ENCODE measurements at places on chromosomes 6 and 20.
A peak's percentile ranks its signal among the peaks of the same experiment; 100 is the strongest.

DNA sequence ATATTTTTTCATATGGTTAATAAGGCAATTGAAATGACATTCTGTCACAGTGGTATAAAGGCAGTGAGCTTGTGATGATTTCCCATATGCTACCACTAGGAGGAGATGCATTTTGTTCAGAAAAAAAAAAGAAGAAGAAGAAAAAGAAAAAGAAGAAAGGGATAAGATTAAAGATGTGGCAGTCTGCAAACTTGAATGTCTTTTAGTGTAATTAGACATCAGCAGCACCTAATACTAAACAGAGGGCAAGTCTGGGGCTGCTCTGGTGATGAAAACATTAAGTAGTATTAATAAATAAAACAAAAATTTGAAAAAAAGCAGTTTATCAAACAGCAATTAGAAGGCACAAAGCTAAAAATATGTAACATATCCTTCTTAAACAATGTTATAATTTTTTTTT is 95.4 kb upstream of the DEFB112 start:
- H3K27me3 ChIP-seq, result no peaks in the 10 kb centered on the region
- H3K4me1 ChIP-seq, result no peaks in the 10 kb centered on the region
- no peak overlapping the region for H3K27ac ChIP-seq
- no peak overlapping the region for H3K4me3 ChIP-seq

DNA sequence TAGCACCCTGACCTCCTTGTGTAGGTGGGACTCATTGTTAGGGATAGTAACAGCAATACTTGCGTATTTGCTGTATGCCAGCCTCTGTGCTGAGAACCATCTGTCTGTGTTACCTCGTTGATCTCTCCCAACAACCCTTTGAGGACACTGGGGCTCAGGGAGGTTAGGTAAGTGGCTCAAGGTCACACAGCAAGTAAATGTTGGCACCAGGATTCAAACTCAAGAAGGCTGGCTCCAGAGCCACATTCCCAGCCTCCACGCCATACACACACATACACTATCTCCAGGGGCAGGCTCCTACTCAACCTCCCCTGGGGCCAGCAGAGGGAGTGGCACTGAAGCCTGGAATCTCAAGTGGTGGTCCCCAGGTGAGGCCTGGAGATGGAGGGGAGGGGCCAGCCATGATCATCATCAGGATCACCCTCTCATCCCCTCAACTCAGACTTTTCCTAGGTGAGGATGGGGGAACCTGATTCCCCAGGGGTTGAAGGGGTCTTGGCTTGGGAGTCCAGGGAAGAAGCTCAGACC is 109.4 kb downstream of the DLGAP4 start:
- H3K27me3 ChIP-seq, result no peaks in the 10 kb centered on the region
- H3K36me3 ChIP-seq, result no peaks in the 10 kb centered on the region
- no peaks in the 10 kb centered on the region for H3K4me1 ChIP-seq
- no peak overlapping the region for H3K27ac ChIP-seq

- no peaks in the 10 kb centered on the region for H3K27me3 ChIP-seq
- peak overlapping the region; percentile 32 for H3K27ac ChIP-seq
- no peak overlapping the region for H3K4me3 ChIP-seq
- DNase-seq, result no peak
- no peaks in the 10 kb centered on the region for H3K36me3 ChIP-seq
These were observed 3.0 kb downstream of the ANKRD66 start for GRCh38 chr6:46749731-46750130.

- H3K27me3 ChIP-seq, result no peaks in the 10 kb centered on the region
- no peaks in the 10 kb centered on the region for H3K36me3 ChIP-seq
- no peaks in the 10 kb centered on the region for H3K4me1 ChIP-seq
- H3K4me3 ChIP-seq, result no peak overlapping the region
- H3K27ac ChIP-seq, result no peak overlapping the region
These were observed 12.1 kb upstream of the PDYN start for GRCh38 chr20:2005831-2006426.

GRCh38 chr20:44540834-44541233 is 19.0 kb upstream of the SERINC3 start:
- H3K27ac ChIP-seq, result no peak overlapping the region
- H3K36me3 ChIP-seq, result no peaks in the 10 kb centered on the region
- no peak overlapping the region for H3K4me3 ChIP-seq

GRCh38 chr20:50577175-50578018 is 67.2 kb downstream of the PTPN1 start:
- no peak for DNase-seq
- H3K4me1 ChIP-seq, result no peaks in the 10 kb centered on the region
- peaks cover 11% of the 10 kb centered on the region for H3K36me3 ChIP-seq
- H3K27me3 ChIP-seq, result no peaks in the 10 kb centered on the region
- no peak overlapping the region for H3K27ac ChIP-seq

DNA sequence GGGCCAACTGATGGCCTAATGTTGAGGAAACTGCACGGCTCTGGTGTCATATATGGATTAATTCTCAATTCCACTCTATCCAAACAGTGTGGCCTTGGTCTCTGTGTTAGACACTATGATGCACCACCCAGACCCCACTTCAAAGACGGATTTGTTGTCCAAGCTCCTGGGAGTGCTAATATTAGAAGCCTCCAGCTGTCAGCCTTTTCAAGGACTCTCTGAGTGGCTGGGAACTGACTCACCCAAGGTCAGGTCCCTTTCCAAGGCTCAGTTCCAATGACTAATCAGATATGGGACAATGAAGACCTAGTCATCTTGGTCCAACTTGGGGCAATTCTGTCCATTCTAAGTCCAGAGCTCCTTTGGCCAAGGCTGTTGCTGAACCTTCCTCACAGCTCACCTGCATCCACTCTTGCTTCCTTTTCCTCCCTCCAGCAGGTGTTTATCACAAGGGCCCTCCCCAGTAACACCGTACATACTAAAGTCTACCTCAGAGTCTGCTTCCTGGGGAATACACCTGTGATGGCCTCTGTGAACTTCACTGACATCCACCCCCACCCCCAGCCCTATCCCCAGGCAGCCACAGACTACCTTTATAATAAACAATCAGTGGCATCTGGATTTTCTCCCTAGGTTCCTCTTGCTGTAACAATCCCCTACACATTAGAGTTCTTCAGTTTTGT is 7.2 kb upstream of the IL20RA start:
- no peaks in the 10 kb centered on the region for H3K36me3 ChIP-seq
- DNase-seq, result no peak
- H3K27me3 ChIP-seq, result no peaks in the 10 kb centered on the region
- H3K4me3 ChIP-seq, result no peak overlapping the region
- no peaks in the 10 kb centered on the region for H3K4me1 ChIP-seq

- no peak for DNase-seq
- peaks cover 8% of the 10 kb centered on the region for H3K4me1 ChIP-seq
- no peaks in the 10 kb centered on the region for H3K36me3 ChIP-seq
These were observed 3.5 kb upstream of the RAMACL start for GRCh38 chr6:166589786-166590574.

GRCh38 chr20:56896447-56896846 is 267.3 kb downstream of the TFAP2C start:
- DNase-seq, result no peak
- no peak overlapping the region for H3K27ac ChIP-seq
- no peak overlapping the region for H3K4me3 ChIP-seq
- H3K4me1 ChIP-seq, result peaks cover 6% of the 10 kb centered on the region
- H3K36me3 ChIP-seq, result no peaks in the 10 kb centered on the region
- no peaks in the 10 kb centered on the region for H3K27me3 ChIP-seq

DNA sequence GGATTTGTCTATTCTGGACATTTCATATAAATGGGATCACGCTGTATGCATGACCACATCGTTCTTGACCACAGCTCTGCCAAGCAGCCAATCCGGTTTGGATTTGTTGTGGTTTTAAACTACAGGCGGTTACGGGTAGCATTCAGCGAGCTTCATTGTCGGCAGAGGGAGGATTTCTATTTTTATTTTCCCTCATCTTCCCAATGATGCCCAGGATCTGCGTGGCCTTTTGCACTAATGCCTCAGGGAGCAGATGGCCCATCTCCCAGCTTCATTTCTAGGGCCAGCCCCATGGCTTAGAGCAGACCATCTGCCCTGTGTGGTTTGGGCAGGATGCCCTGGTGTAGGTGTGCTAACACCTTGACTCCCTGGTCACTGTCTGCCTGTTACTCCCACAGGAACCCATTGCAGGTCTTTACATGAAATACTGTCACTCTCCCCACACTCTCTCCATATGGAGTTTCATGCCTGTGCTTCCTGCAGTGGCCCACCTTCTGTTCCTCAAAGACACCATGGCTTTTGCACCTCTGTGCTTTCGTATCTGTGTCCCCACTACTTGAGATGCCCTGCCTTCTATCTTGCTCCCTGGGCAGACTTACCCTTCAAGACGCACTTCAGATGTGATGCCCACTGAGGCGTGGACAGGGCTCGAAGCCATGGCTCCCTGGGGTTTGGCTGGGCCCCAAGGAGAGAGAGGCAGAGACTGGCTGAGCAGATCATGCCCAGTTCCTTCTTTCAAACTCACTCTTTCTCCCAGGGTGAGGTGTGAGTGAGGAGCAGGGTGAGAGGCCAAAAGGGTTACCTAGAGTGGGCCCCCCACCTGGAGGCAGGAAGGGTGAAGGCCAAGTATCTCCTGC is 26.0 kb downstream of the SDCBP2 start:
- no peak overlapping the region for H3K4me3 ChIP-seq
- no peaks in the 10 kb centered on the region for H3K36me3 ChIP-seq
- H3K4me1 ChIP-seq, result no peaks in the 10 kb centered on the region
- DNase-seq, result no peak
- H3K27me3 ChIP-seq, result no peaks in the 10 kb centered on the region
- no peak overlapping the region for H3K27ac ChIP-seq

GRCh38 chr6:157358287-157358686 is 22.7 kb upstream of the ZDHHC14 start:
- H3K36me3 ChIP-seq, result no peaks in the 10 kb centered on the region
- no peak overlapping the region for H3K4me3 ChIP-seq
- H3K27me3 ChIP-seq, result no peaks in the 10 kb centered on the region
- H3K27ac ChIP-seq, result no peak overlapping the region
- no peak for DNase-seq

DNA sequence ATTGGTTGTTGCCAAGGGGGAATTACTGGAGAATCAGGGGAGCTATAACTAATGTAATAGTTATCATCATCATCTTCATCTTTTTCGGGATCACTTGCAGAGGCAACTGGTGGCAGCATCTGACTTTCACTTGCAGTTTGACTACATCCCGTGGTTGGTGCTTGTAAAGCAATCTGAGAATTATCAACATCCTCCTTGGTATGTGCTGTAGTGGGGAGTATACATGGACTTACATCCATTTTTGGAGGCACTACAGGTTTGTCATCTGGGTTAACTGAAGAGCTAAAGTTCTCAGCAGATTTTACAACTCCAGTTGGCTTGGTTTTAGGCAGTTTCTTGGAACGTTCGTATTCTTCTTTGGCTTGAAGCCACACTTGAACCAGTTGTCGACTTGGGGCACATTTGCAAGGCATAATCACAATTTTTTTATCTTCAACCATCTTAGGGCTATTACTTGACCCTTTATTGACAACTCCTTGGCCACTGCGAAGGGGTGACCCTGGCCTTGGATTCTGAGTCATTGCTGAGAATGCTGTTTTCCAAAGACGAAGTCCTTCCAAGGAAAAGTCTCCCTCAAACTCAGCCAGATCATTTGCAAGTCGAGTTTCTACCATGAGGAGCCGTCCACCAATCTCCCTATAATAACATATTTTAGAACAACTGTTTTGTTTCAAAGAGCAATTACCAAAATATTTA is 115.5 kb downstream of the REV3L start:
- no peak overlapping the region for H3K4me3 ChIP-seq
- no peaks in the 10 kb centered on the region for H3K4me1 ChIP-seq
- H3K36me3 ChIP-seq, result no peaks in the 10 kb centered on the region
- no peak for DNase-seq
- no peaks in the 10 kb centered on the region for H3K27me3 ChIP-seq

GRCh38 chr20:49668181-49668877 is 45.3 kb downstream of the B4GALT5 start:
- no peak for DNase-seq
- no peak overlapping the region for H3K4me3 ChIP-seq
- H3K27me3 ChIP-seq, result no peaks in the 10 kb centered on the region
- H3K36me3 ChIP-seq, result no peaks in the 10 kb centered on the region

DNA sequence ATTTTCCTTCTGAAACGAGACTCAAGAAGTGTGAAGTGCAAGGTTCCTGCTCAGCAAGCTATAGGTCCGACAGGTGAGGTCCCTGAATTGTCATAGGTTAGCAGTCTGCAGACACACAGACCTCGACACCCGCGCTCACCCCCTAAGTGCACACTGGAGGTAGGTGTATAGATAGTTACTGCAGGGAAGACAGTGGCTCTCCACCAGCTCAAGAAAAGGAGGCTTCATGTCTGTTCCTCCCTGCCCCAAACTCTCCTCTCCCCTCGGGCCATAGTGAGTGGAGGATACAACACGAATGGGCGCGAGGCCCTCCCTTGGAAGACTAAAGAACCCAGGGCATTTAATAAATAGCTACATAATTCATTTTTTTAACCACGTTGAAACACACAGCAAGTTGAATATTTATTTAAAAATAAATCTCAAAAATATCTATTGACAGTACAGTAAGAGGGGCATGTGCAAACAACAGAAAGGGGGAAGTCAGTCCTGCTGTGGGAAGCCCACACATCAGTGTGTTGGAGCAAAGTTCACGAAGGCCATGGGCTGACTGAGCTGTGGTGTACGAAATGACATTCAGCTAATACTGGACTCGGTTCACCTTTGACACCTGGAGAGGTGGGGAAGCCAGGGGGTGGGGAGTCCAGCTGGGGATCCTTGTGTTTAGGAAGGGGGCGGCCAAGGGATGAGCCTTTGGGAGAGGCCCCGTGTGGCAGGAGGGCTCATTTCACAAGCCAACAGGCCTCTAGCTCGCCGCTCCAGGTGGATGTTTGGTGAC is 10.7 kb downstream of the SPATA2 start:
- no peak for DNase-seq
- H3K36me3 ChIP-seq, result peaks cover 29% of the 10 kb centered on the region
- H3K4me3 ChIP-seq, result no peak overlapping the region
- H3K27ac ChIP-seq, result no peak overlapping the region

GRCh38 chr20:3775457-3776108 is 5.7 kb downstream of the SPEF1 start:
- no peak overlapping the region for H3K4me3 ChIP-seq
- no peak overlapping the region for H3K27ac ChIP-seq
- peaks cover 23% of the 10 kb centered on the region for H3K27me3 ChIP-seq
- DNase-seq, result no peak

GRCh38 chr20:44962483-44962882 is 2.3 kb upstream of the TOMM34 start:
- H3K27me3 ChIP-seq, result no peaks in the 10 kb centered on the region
- no peak overlapping the region for H3K4me3 ChIP-seq
- DNase-seq, result no peak
- H3K4me1 ChIP-seq, result peaks cover 10% of the 10 kb centered on the region

- no peaks in the 10 kb centered on the region for H3K36me3 ChIP-seq
- no peak overlapping the region for H3K27ac ChIP-seq
- no peaks in the 10 kb centered on the region for H3K27me3 ChIP-seq
- no peaks in the 10 kb centered on the region for H3K4me1 ChIP-seq
- no peak overlapping the region for H3K4me3 ChIP-seq
These were observed 199.8 kb downstream of the BACH2 start for GRCh38 chr6:90096818-90097217.

- no peak for DNase-seq
- H3K27ac ChIP-seq, result no peak overlapping the region
- H3K4me1 ChIP-seq, result no peaks in the 10 kb centered on the region
- H3K36me3 ChIP-seq, result no peaks in the 10 kb centered on the region
- no peaks in the 10 kb centered on the region for H3K27me3 ChIP-seq
- no peak overlapping the region for H3K4me3 ChIP-seq
These were observed 71.9 kb upstream of the SULF2 start for GRCh38 chr20:47857187-47857568.
